ENCODE measurements at places on chromosomes 5 and 9.

DNA sequence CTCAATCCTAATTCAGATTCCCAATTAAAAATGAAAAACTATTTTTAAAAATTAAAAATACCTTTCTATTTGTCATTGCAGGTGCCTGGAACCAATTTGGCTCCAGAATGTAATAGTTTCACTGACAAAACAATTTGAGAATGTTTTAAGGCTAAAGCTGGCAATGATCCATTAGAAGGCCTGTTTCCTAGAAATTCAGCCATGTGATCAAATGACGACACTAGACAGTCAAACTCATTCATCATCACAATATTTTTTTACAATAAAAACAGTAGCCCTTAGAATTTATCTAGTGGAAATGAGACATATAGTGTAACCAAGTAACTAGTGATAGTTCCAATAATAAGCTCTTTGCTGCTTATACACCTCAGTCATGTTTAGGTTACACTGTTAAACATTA lies 75.4 kb upstream of the MAP3K1 start:
- no peak for DNase-seq

- no peak for DNase-seq
Measured at GRCh38 chr5:56019306-56020272, 24.8 kb upstream of the IL6ST start.

DNA sequence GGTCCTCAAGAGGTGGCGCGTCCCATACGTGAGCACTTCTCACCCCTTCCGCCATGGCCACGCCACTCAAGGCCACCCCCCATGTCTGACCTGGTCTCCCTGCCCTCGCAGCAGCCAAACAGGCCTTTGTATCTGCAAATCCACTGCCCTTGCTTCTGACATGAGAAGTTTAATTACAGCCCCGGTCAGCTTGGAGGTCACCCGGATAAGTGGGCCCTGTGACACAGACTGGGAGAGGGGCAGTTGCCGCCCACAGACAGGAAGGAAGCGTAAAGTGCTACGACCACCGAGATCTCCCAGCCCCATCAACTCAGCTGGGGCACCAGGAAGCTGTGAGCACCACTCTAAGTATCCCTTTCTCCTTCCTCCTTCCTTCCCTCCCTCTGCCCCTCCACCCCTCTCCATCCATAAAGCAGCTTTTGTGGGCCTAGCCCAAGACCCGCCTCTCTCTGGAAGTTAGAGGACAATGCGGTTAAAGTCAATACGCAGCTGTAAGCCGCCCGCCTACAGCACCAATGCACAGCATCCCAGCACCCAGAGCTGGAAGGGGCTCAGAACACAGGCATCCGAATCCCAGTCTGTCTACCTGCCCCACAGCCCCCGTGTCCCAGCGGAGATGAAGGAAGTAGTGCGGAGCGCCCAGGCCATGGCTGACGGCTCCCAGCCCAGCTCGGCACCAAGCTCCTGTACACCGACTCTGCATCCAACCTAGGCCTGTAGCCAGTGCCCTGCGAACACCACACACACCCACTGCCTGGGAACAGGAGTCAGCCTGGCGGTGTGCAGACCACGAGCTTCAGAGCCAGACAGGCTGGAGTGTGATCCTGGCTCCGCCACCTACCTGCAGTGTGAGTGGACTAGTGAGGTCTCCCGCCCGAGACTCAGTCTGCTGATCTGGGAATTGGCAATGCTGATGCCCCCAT lies 44.8 kb upstream of the RNF130 start:
- DNase-seq: no peak

- no peak for DNase-seq
Measured at GRCh38 chr5:75265731-75266130, 29.1 kb upstream of the ANKRD31 start.

GRCh38 chr9:76616780-76617179 lies 147.5 kb upstream of the PCA3 start:
- no peak for DNase-seq

- no peak for DNase-seq
Measured at GRCh38 chr9:98248737-98249474, 6.5 kb downstream of the TBC1D2 start.

DNA sequence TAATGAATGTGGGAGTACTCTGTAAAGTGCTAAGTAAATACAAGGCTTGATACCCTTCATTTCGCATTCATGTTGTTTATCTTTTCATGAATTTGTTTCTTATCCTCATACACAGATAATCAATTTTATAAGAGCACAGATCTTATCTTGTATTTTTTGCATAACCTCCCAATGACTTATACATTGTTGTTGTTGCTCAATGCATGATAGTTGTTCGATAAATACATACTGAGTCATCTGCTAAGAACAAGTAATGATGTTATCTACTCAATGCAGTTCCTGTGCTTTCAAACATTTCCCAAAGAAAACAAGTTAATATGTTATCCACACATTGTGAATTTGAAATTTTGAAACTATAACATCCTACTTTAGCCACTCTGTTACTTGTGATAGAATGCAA lies 60.7 kb downstream of the TAF11L14 start:
- no peak for DNase-seq

DNA sequence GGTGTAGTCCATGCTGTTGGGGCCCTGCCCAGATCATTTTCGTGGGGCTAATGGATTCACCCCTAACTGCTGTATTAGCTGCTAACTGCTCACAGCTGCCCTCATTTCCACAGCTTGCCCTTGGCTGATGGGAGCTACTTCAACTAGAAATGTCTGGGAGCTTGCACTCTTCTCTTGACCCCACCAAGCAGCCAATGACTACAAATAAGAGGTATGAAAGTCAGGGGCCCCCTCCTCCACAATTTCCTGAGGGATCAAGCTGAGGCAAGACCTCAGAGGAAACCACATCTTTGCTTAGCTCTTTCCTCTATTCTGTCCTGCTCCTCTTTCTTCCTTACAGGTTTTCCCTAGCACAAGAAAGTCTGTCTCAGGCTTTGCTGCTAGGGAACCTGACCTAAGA lies 397.5 kb downstream of the MLLT3 start:
- no peak for DNase-seq

- DNase-seq: no peak
Measured at GRCh38 chr9:127613583-127613954, 1.5 kb downstream of the STXBP1 start.

GRCh38 chr5:27318701-27319100 lies 280.3 kb upstream of the CDH9 start:
- DNase-seq: no peak

DNA sequence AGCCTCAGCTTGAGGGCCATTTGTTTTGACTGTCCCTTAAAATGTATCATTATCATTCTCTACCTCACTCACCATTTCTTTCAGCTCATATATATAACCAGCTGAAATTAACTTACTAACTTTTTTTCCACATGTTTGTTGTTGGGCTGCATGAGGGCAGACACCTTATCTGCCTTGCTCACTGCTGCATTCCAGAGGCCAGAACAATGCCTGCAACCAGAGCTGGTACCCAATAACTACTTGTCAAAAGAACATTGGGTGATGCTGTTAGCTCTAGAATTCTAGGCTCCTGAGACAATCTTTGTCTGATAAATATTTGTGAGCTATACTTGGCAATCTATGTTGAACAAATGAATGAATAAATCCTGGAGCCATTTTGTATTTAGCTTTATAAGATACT lies 68.3 kb downstream of the HTR4 start:
- no peak for DNase-seq

- no peak for DNase-seq
Measured at GRCh38 chr5:25554077-25554476, 909.3 kb upstream of the CDH10 start.

GRCh38 chr9:79492092-79493009 lies 79.4 kb upstream of the TLE4 start:
- DNase-seq: no peak

GRCh38 chr9:88786291-88787079 lies 204.8 kb upstream of the S1PR3 start:
- no peak for DNase-seq

DNA sequence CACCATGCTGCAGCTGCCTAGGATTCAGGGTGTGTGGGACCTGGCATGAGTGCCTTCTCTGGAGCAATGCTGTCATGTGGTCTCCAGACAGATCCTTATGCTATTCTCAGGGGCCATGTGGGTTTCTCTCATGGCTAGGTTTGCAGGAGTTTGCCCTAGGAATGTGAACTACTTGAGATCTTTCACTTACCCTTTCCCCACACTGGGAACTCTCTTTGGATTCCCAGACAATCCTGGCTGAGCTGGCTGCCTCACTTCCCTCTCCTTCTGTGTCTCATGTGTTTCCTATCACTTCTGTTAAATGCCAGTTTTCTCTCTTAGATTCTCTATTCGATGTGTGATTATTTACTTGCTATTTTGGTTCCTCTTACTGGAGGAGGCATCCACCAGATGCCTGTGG lies 270.2 kb upstream of the RASA1 start:
- DNase-seq: no peak

GRCh38 chr5:153598099-153598498 lies 107.6 kb downstream of the GRIA1 start:
- peak; percentile 2 for DNase-seq

DNA sequence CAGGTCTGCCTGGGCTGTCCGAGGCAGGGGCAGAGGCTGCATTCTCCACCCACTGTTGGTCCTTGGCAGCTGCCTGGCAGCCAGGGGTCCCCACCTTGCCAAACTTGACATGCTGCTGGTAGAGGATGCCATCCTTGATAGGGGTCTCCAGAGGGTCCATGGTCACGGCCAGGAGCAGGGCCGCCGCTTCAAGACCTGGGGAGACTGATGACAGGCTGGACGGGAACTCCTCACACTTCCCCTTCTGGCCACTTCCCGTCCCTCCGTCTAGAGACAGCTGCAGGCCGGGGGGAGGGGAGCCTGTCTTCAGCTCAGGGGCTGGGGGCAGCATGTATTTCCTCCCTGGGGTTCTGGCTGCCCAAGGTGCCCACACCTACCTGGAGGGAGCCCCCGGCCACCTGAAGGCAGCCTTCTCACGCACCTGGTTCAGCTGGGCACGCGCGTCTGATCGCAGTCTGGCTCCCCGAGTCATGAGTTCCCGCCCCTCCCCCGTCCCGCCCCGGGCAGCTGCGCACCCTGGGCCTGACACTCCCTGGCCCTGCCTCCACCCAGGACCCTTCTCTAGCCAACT lies at the start of gene DOK3:
DOK3 (minus strand) TSS at position 446 of the 571 bp plus-strand sequence; CDS start at position 160, 286 bp downstream.
- DNase-seq: no peak

DNA sequence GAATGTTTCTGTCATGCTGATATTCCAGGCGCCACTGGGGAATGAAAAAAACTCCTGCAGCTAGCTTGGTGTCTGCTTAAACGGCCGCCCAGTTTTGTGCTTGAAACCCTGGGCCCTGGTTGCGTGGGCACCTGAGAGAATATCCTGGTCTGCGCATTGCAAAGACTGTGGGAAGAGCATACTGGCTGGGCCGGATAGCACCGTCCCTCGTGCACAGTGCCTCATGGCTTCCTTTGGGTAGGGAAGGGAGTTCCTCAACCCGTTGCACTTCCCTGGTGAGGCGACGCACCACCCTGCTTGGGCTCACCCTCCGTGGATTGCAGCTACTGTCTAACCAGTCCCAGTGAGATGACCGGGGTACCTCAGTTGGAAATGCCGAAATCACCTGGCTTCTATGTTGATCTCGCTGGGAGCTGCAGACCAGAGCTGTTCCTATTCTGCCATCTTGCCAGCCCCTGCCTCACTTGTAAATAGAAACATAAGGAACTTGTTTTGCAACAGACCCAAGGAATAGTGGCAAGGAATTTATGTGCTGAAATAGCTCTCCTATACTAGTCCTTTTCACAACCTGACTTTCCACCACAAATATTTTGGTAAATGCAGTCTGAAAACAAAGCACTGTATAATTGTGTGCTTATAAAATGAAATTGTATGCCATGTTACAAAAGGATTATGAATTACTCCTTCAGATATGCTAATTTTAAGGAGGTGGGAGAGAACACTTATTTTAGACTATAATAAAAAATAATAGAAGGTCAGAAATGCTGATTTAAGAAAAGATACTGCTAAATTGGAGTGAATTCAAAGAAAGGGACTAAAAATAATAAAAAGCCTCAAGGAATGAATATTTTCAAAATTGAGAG lies 90.3 kb downstream of the ADAMTSL1 start:
- no peak for DNase-seq

DNA sequence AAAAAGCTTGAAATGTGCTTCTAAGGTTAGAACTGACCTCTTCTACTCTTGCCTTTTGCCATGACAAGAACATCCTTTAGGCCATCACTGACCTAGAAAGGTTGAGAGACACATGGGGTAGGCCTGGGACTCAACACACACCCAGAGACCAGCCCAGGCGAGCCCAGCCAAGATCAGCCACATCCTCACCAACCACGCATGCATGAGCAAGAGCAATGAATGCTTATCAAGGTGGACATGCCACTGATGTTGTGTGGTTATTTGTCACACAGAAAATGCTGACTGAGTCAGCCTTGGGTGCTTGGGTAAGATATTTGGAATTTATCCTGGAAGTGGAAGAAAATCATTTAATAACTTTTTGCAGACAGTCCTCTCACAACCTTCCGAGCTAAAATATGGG lies 39.4 kb downstream of the SMIM23 start:
- DNase-seq: no peak

DNA sequence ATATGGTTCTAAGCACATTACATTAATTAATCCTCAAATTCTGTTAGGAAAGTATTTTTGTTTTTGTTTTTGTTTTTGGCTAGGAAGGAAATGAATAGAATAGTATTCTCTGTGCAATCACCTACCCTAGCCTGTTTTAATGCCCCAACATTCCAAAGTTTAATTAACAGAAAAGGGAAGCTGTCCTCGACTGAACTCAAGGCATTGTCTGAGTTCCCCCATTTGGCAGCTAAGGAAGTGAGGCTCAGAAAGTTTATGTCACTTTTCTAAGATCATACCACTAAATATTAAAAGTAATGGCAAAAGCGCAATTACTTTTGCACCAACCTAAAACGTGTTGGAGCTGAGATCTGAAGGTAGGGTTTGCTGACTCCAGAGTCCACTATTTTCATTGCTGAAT lies 59.8 kb downstream of the FGF1 start:
- no peak for DNase-seq

- no peak for DNase-seq
Measured at GRCh38 chr5:67147760-67148159, 48.8 kb downstream of the CD180 start.

DNA sequence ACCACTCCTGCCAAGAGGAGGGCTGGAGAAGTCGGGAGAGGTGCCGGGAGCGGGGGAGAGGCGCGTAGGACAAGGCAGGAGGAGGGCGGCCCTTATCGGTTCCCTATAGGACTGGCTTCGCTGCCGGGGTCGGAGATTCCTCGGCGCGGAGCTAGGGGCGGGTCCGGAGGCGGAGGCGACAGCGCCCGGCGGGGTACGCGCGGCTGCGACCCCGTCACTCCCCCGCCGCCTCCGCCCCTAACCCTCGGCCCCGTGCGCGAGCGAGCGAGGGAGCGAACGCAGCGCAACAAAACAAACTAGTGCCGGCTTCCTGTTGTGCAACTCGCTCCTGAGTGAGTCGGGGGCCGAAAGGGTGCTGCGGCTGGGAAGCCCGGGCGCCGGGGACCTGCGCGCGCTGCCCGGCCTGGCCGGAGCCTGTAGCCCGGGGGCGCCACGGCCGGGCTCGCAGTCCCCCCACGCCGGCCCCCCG lies 2.0 kb downstream of the GLIS3 start:
- DNase-seq: peak; percentile 40

All from GM19239 (cell line).